DMS79 treated with DMSO at 0.1 percent for 48 hours (cell line): ENCODE measurements at places on chromosomes 2 and 18.

DNA sequence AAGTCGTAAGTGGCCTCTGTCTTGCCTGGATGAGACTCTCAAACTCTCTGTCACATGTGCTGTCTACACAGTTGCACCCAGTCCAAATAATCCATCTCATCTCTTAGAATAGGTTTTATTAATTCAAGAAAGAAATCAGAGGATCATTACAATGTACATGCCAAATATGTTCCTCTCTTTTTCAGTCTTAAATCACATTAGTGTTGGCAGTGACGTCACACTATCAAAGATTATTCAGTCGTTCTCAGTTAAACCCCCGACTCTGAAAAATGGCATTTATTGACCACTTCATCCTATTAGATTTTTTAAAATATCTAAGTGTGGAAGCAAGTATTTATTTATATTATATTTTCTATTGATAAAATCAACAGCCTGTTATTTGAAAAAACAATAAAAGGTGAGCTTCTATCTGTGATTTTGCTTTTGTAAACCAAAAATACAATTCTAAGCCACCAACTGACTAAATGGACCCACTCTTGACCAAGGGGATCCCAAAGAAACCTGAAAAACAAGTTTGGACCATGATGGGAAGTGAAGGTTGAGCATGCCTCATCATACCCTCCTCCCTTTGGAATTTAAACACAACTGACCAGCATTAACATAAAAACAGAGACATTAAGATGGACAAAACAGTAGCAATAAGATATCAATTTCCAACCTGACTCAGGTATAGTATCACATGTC is 1894.4 kb upstream of the LRRTM1 start:
- DNase-seq: no peak

GRCh38 chr18:23422751-23423418 is 30.2 kb upstream of the RIOK3 start:
- DNase-seq: no peak

DNA sequence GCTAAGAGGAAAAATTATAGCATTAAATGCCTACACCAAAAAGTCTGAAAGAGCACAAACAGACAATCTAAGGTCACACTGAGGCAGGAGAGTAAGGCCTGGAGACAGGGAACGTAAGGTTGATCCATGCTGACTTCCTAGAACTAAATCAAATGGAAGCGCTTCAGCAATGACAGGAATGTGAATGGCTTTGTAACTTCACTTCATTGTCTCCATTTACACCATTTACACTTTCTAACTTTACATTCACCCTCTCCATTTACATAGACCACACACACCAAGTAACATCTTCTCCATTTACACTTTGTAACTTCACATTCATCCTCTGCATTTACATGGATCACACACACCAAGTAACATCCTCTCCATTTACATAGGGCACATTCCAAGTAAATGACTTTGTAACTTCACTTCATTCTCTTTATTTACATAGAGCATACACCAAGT is 103.1 kb upstream of the SPATS2L start:
- no peak for DNase-seq

GRCh38 chr18:32881009-32881408 is 108.2 kb upstream of the KLHL14 start:
- no peak for DNase-seq

DNA sequence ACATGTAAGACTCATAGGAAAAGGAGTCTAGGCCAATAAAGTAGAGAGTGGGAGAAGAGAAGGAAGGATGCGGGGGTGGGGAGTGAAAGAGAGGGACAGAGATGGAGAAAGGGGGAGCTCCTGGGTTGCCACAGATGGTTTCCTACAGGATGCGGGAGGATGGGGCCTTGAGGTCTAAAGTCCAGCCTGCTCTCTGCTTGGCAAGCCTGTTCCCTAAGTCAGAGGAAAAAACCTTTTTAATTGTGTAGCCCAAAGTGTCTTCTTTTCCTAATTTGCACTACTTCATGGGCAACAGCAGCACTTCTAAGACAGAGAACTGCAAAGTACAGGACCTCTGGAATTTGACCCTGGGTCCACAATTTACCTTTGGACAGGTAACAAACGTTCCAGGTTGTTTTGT is 1.4 kb upstream of the FAM110C start:
- no peak for DNase-seq

- no peak for DNase-seq
Measured at GRCh38 chr2:680496-680895, 3.3 kb upstream of the TMEM18 start.
